Tibial artery (tissue), 4 donors: ENCODE measurements at places on chromosomes 1 and 21.
A peak's percentile ranks its signal among the peaks of the same experiment; 100 is the strongest.

- H3K27me3 ChIP-seq = no peaks in the 10 kb centered on the region
- no peak for DNase-seq
- no peaks in the 10 kb centered on the region for H3K36me3 ChIP-seq
- no peaks in the 10 kb centered on the region for H3K4me1 ChIP-seq
- H3K27ac ChIP-seq = no peak overlapping the region
Measured at GRCh38 chr1:246040200-246040890, 466.7 kb downstream of the SMYD3 start.

GRCh38 chr1:165875171-165875570, 47.8 kb downstream of the UCK2 start:
- H3K36me3 ChIP-seq = no peaks in the 10 kb centered on the region
- H3K4me1 ChIP-seq = no peaks in the 10 kb centered on the region
- no peak overlapping the region for H3K27ac ChIP-seq
- no peaks in the 10 kb centered on the region for H3K27me3 ChIP-seq
- no peak overlapping the region for H3K4me3 ChIP-seq
- DNase-seq = no peak

- H3K36me3 ChIP-seq = peaks cover 29% of the 10 kb centered on the region
- H3K27me3 ChIP-seq = no peaks in the 10 kb centered on the region
- DNase-seq = no peak
- no peak overlapping the region for H3K4me3 ChIP-seq
Measured at GRCh38 chr1:224127925-224128819, 14.3 kb downstream of the FBXO28 start.

DNA sequence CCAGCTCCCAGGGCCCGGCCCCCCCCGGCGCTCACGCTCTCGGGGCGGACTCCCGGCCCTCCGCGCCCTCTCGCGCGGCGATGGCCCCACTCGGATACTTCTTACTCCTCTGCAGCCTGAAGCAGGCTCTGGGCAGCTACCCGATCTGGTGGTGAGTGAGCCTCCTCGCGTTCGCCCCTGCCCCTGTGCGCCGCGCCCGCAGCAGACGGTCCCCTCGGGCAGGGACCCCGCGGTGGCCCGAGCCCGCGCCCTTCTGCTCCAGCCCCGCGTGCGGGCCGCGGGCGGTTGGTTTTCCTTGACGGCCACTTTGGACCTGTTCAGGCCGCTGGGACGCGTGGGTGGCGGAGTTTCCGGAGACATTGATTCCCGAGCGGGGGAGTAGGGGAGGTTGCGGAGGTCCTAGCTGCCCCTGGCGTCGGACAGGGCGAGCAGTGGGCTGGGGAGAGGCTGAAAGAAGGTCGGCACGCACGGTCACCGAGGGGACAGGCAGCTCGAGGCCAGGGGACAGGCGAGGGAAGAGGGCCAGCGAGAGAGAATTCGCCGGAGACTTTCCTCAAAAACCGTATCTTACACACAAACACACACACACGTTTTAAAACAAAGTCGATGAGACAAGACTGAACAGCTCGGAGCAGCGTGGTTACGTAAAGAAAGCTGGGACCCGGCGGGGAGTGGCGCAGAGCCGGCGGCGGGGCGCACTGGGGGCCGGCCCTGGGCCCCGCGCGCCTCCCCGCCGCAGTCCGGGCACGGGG, 427 bp downstream of the WNT3A start:
- H3K4me3 ChIP-seq = no peak overlapping the region
- peaks cover 30% of the 10 kb centered on the region for H3K4me1 ChIP-seq
- H3K27ac ChIP-seq = no peak overlapping the region
- DNase-seq = no peak
- no peaks in the 10 kb centered on the region for H3K36me3 ChIP-seq

GRCh38 chr1:82160036-82160435, 359.3 kb downstream of the ADGRL2 start:
- no peak for DNase-seq
- no peak overlapping the region for H3K4me3 ChIP-seq
- H3K4me1 ChIP-seq = no peaks in the 10 kb centered on the region
- H3K36me3 ChIP-seq = no peaks in the 10 kb centered on the region
- no peak overlapping the region for H3K27ac ChIP-seq

- no peaks in the 10 kb centered on the region for H3K27me3 ChIP-seq
- peaks cover 73% of the 10 kb centered on the region for H3K4me1 ChIP-seq
- peaks cover 40% of the 10 kb centered on the region for H3K36me3 ChIP-seq
- peak overlapping the region; percentile 99 for H3K27ac ChIP-seq
- no peak for DNase-seq
- H3K4me3 ChIP-seq = peak overlapping the region; percentile 17
Measured at GRCh38 chr1:155969377-155969791, 9.0 kb downstream of the ARHGEF2 start.

- peak; percentile 89 for DNase-seq
- H3K27me3 ChIP-seq = no peaks in the 10 kb centered on the region
- no peak overlapping the region for H3K4me3 ChIP-seq
- no peaks in the 10 kb centered on the region for H3K36me3 ChIP-seq
- peaks cover 26% of the 10 kb centered on the region for H3K4me1 ChIP-seq
- H3K27ac ChIP-seq = peak overlapping the region; percentile 96
Measured at GRCh38 chr1:226677027-226678020, 61.8 kb downstream of the ITPKB start.

DNA sequence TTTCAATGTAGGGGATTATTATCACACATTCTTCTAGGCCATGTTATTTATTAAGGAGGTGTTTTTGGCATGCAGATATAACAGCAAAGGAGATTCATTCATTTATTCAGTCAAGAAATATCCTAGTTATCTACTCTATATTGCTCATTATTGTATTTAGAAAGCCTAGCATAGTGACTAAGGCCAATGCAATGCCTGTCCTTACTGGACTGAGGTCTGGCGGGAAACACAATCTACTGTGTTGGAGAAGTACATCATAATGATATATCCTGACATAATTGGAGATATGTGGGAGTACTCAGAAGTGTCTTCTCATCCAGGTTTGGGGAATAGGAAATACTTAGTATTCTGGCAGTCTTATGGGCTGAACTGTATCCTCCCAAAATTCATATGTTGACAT, 421.5 kb upstream of the USP24 start:
- H3K27me3 ChIP-seq = no peaks in the 10 kb centered on the region
- H3K36me3 ChIP-seq = no peaks in the 10 kb centered on the region

DNA sequence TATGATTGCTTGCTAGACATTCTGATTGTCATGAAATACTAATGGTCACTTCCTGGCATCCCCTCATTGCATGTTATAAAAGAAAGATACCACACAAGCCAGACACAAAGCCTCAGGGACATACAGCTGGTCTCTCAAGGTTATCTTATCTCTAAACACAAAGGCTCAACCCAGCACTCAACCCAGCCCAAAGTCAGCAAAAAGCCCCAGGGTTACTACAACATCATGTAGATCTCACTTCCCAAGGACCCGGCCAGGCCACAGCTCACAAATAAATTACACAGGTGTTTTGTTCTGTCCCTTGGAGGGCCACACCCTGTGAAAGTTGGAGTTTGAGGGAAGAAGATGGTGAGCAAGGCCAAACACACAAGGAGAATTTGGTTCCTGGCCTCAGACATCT, 109.7 kb upstream of the BARHL2 start:
- H3K27me3 ChIP-seq = no peaks in the 10 kb centered on the region
- H3K36me3 ChIP-seq = no peaks in the 10 kb centered on the region
- H3K4me1 ChIP-seq = no peaks in the 10 kb centered on the region
- no peak for DNase-seq

DNA sequence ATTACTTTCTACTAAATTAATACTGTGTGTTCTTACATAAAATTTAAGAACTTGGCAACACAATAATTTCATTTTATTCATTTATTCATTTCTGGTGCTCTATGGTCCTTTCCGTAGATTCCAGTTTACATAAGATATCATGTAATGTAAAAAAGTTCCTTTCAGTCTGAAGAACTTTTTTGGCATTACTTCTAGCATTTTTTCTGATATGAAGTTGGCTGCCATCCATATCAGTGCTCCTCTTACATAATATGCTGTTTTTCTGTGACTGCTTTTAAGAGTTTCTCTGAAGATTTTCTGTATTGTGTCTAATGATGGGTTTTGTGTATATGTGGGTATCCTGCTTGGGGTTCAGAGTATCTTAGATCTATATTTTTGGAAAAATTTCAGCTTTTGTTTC, 34.8 kb downstream of the LIN9 start:
- H3K4me3 ChIP-seq = no peak overlapping the region
- H3K4me1 ChIP-seq = no peaks in the 10 kb centered on the region
- no peak overlapping the region for H3K27ac ChIP-seq
- H3K36me3 ChIP-seq = no peaks in the 10 kb centered on the region
- DNase-seq = no peak
- no peaks in the 10 kb centered on the region for H3K27me3 ChIP-seq

- H3K27ac ChIP-seq = no peak overlapping the region
- no peaks in the 10 kb centered on the region for H3K36me3 ChIP-seq
- no peak for DNase-seq
- no peaks in the 10 kb centered on the region for H3K27me3 ChIP-seq
Measured at GRCh38 chr1:67150931-67151330, 15.3 kb upstream of the IL23R start.

DNA sequence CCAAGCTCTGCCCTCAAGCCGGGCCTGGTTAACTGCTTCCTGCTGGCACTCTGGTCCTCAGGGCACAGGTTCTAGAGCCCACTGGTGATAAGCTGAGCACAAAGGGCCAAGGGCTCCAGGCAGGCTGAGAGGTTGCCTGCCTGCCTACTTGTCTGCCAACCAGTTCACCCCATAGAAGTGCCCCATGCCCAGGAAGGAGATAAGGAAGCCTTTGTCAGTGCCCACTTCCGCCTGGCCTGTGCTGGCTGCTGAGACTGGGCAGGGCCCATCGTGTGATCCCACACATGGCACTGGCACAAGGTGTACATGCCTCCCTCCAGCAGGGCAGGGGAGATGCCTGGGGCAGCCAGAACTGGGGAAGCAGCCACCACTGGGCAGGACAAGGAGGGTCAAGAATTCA, 24.1 kb downstream of the SLC9A1 start:
- no peaks in the 10 kb centered on the region for H3K27me3 ChIP-seq
- DNase-seq = no peak
- no peaks in the 10 kb centered on the region for H3K4me1 ChIP-seq
- no peak overlapping the region for H3K4me3 ChIP-seq
- no peak overlapping the region for H3K27ac ChIP-seq

DNA sequence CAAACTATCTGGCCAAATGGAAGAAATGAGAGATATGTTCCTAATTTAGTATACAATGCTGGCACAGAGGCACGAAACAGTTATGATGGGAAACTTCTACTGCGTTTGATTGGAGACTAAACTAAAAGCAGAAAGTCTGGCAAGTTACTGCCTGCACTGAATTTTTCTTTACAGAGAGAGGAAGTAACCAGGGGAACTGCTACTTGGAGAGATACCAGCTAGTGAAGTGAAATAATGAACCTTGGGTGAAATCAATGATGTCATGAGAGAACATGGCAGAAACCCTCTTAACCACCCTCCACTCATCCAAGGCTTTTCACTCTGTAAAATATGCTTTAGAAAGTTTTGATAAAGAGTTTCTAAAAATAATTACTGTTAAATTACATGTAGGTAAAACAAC, 29.3 kb downstream of the NIBAN1 start:
- H3K27me3 ChIP-seq = no peaks in the 10 kb centered on the region
- H3K27ac ChIP-seq = peak overlapping the region; percentile 78
- H3K4me1 ChIP-seq = peaks cover 68% of the 10 kb centered on the region

GRCh38 chr1:167440776-167441175, 77.6 kb downstream of the CD247 start:
- peaks cover 7% of the 10 kb centered on the region for H3K4me1 ChIP-seq
- no peak overlapping the region for H3K4me3 ChIP-seq
- no peak overlapping the region for H3K27ac ChIP-seq
- no peaks in the 10 kb centered on the region for H3K36me3 ChIP-seq
- DNase-seq = no peak
- no peaks in the 10 kb centered on the region for H3K27me3 ChIP-seq

- peaks cover 66% of the 10 kb centered on the region for H3K4me1 ChIP-seq
- peak overlapping the region; percentile 100 for H3K4me3 ChIP-seq
- DNase-seq = peak; percentile 20
- peaks cover 41% of the 10 kb centered on the region for H3K36me3 ChIP-seq
- H3K27ac ChIP-seq = peak overlapping the region; percentile 98
Measured at GRCh38 chr1:44803312-44804095, 3.3 kb downstream of the PLK3 start.

GRCh38 chr1:16717336-16718098, 22.8 kb upstream of the RNU1-4 start:
- H3K4me3 ChIP-seq = no peak overlapping the region
- H3K27me3 ChIP-seq = no peaks in the 10 kb centered on the region
- H3K36me3 ChIP-seq = no peaks in the 10 kb centered on the region

DNA sequence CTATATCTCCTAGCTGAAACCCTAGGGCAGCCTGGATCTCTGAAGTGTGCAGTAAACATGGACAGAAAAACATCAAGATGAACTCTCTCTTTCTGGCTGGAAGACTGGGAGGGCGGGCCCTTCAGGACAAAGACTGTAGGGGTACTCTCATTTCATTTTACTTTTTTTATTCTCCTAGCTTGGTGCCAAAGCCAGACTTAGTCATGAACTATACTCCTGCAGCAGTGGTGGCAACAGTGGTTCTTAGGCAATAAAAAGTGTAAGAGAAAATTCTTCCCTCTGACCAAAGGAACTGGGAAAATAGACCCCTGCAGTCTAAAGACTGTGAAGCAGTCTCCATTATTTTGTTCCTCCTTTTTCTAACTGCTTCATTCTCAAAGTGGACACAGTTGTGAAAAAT, 213.8 kb upstream of the JUN start:
- no peak overlapping the region for H3K27ac ChIP-seq
- H3K4me3 ChIP-seq = no peak overlapping the region
- no peaks in the 10 kb centered on the region for H3K27me3 ChIP-seq
- H3K36me3 ChIP-seq = no peaks in the 10 kb centered on the region
- DNase-seq = no peak
- H3K4me1 ChIP-seq = no peaks in the 10 kb centered on the region

- no peaks in the 10 kb centered on the region for H3K36me3 ChIP-seq
- no peak overlapping the region for H3K27ac ChIP-seq
- DNase-seq = no peak
- H3K27me3 ChIP-seq = no peaks in the 10 kb centered on the region
- no peak overlapping the region for H3K4me3 ChIP-seq
Measured at GRCh38 chr1:54649130-54649898, 7.7 kb downstream of the MROH7 start.

DNA sequence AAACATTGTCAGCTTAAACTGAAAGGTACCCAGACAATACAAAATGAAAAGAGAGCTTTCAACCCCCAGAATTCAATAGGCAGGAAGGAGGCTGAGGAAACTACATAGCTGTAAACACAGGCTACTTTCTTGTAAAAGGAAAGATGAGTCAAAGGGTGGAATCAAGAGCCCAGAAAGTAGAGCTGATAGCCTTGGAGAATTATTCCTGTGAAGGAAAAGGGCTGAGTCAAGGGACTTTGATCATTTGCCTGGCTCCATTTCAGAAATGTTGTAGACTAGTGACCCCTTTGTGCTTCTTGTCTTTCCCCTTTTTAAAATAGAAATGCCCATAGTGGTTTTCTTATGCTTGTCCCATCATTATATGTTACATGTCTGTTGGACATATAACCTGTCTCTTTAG, 597.6 kb downstream of the ADGRL2 start:
- no peaks in the 10 kb centered on the region for H3K36me3 ChIP-seq
- H3K27ac ChIP-seq = no peak overlapping the region
- no peak for DNase-seq
- no peaks in the 10 kb centered on the region for H3K27me3 ChIP-seq
- peaks cover 4% of the 10 kb centered on the region for H3K4me1 ChIP-seq
- H3K4me3 ChIP-seq = no peak overlapping the region
